ENCODE measurements at places on chromosomes 11 and 22.

DNA sequence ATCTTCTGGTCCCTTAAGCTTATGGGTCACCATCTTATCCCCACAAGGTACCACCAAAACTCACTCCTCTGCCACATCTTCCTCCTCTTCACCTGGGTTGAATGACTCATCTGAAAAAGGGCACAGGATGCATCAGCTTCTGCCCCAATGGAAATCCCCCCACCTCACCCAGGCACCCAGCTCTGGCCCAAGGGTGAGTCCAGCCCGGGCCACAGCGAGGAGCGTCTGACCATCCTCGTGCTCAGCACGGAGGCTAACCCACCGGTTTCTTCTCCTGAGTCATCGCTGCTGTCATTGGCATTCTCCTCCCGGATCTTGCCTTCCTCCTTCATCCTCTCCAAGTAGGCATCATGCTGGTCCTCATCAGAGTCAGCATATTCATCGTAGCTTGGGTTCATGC is 5.3 kb upstream of the TNKS1BP1 start:
- DNase-seq, result no peak

- DNase-seq, result no peak
Measured at GRCh38 chr11:123217897-123218296, 22.8 kb upstream of the CLMP start.

DNA sequence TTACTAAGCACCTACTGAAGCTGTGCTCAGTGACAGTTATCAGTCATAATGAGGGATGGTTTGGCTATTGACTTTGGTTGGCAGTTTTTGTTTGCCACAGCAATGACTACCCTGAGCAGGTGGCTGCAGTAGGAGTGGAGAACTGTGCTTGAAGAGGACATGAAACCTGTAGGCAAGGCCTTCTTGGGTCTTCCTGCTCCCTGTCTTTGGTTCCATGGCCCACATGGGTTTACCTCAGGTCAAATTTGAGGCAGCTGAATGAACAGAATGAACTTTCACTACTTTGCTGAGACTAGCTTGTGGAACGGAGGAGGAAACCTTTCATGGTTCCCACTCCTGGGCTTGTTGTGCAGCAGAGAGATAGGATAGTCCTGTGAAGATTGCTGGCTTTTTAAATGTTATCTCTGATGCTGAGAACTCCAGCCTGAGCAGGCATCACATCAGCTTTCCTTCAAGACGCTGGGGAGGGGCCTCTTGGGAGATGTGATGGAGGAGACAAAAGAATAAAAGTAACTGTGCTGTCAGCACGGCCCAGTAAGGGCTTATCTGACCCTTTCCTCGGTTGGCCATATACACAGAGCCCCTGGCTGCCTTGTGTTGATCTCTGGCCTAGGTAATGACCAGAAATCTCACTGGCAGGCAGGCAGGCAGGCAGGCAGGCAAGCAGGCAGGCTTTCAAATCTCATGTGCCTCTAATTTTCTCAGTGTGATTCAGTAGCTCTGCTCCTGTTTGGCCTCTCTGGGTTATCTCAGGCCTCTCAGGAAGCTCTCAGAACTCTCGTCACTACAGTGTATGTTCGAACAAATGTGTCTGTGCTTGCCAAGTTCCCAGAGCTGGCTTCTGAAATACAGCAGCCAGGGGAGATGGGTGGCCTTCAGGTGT is 12.0 kb downstream of the STIM1 start:
- DNase-seq, result no peak

GRCh38 chr11:78041843-78042440 is 18.9 kb upstream of the KCTD14 start:
- no peak for DNase-seq

- DNase-seq, result peak; percentile 48
Measured at GRCh38 chr11:4125141-4125540, 30.5 kb downstream of the RRM1 start.

GRCh38 chr11:57481915-57482781 is 21.8 kb downstream of the RTN4RL2 start:
- no peak for DNase-seq

- no peak for DNase-seq
Measured at GRCh38 chr11:118151431-118151830, 1.2 kb downstream of the SCN4B start.

DNA sequence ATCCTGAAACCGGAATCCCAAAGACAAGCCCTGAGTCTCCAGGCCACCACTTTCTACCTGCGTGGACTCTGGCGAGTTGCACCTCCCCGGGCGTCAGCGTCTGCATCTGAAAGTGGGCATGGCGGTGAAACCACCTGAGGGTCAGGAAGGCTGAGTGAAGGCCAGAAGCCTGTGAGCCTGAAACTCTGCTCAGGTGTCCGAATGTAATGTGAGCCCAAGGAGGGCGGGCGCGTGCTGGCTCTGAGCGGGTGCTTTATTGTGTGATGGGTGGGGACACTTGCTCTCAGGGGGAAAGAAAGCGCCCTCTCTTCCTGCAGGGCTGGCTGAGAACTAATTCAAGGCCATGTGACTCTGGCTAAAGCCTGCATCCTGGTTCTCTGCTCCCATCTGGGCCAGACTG is 135.6 kb downstream of the ST3GAL4 start:
- DNase-seq, result no peak

DNA sequence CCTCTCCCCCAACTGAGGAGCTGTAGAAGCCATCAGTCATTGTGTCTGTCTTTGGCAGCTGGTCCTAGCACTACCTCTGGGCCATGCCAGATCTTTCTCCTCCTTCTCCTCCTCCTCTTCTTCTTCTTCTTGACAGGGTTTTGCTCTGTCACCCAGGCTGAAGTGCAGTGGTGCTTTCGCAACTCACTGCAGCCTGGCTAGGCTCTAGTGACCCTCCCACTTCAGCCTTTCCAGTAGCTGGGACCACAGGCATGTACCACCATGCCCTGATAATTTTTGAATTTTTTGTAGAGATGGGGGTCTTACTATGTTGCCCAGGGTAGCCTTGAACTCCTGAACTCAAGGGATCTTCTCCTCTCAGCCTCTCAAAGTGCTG is 50.1 kb upstream of the SHANK2 start:
- no peak for DNase-seq

DNA sequence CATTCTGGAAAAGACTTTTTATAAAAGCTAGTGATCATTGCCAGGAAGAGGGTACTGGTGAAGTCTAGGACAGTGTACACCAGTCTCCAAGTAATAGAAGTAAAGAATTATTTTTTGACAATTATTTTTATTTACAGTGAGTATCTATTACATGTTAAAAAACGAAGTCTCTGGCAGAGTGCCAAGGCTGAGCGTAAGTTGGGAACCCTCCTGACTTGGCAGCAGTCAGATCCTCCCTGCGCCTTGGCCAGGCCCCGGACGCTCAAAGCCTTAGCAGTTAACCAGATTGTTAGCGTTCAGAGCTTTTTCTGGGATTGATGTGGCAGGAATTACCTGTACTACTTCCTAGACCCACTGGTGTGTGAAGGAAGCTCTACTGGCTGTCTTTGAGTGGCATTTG is 38.1 kb upstream of the CTTN start:
- DNase-seq, result no peak

- no peak for DNase-seq
Measured at GRCh38 chr22:19086417-19086816, 35.8 kb downstream of the DGCR2 start.
